ENCODE measurements at places on chromosomes 2 and 18.

DNA sequence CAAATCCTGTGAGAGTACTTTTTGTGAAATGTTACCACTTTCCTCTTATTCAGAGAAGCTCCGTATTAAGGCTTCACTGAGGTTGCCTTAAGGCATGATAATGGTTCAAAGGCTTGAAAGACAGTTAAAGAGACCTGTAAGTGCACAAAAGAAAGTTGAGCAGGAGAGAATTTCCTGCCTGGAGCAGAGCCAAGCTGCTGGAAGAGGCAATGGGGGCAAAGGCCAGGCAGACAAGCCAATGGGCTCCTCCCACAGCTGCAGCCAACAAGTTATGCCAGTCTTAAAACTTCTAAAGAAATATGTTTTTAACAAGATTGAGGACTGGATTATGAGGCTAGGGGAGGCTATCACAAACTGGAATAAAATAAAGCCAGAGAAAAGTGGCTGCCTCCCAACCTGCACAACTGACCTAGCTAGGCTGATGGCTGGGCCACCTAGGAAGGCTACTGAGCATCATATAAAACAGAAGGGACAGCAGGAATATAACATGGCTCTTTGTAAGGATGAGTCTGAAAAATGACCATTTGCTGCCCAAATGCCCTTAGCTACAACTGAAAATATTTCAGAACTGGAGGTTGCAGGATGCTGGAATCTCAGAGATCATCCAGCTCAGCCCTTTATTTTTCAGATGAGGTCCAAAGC lies 2.1 kb downstream of the IL1B start:
- no peak for DNase-seq

DNA sequence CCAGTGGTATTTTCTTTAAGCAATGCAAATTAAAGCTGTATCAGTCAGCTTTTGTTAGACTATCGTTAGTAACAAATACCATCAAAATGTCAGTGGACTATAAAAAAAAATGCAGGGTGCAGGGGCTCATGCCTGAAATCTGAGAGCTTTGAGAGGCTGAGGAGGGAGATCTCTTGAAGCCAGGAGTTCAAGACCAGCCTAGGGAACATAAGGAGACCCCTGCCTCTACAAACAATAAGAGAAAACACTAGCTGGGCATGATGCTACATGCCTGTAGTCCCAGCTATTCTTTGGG lies 253.7 kb downstream of the MYCN start:
- no peak for DNase-seq

DNA sequence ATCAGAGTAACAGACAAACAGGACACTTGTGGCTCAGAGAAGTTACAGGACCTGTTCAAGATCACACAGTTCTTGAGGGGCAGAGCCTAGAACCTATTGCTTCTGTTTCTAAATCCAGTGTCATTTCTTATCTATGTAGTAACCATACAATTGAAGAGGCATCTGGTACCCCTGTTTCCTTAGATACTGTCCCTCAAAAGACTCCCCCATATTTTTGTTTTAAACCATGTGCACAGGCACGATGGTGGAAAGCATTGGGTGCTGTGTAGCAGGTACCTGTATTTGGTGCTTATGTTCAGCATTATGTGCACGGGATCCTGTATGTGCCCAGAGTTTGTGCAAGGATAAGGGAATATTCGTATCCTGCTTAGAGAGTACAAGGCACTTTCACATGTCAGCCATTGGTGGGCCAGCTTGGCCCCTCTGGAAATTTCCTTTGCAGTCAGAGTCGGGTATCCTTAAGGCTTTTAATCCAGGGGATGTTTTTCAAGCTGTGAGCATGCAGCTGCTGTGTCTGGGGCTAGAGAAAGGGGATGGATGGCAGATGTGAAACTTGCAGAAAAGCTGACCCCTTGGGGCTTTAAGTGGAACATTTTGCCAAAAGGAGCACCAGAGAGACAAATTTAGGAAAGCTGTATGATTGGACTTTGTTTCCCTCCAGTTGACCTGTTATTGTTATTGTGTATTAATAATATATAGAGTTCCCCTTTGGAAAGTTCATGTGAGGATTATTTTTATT lies 2.1 kb downstream of the LBH start:
- no peak for DNase-seq

- DNase-seq: no peak
These were observed 56.8 kb downstream of the RNF144A start for GRCh38 chr2:6973895-6974545.

- no peak for DNase-seq
These were observed 154.3 kb upstream of the DOCK10 start for GRCh38 chr2:225196579-225196978.

Measured in tibial artery (tissue), 4 donors.